ENCODE measurements at places on chromosomes 6 and 20.

DNA sequence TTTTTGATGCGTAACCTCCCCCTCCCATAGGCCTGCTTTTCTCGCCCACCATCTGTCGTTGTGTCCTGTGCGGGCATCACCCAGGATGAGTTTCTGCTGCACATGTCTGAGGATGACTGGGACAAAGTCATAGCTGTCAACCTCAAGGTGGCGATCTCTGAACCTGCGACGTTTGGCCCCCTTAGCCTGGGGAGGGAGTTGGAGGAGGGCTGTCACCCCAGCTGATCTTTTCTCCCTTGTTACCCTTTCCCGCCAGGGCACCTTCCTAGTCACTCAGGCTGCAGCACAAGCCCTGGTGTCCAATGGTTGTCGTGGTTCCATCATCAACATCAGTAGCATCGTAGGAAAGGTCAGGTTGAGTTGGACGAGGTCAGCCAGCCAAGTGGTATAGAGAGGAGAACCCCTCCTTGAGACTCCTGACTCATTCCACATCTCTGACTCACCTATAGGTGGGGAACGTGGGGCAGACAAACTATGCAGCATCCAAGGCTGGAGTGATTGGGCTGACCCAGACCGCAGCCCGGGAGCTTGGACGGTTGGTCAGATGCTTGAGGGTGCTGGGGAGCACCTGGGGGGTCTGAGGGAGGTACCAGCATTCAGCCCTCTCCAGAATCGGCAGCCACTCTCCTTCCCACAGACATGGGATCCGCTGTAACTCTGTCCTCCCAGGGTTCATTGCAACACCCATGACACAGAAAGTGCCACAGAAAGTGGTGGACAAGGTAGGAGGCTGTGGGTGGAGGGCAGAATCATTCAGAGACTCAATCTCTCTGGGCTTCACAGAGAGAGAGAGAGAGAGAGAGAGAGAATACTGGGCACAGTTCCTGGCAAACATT is 954 bp downstream of the HSD17B8 start:
- peak; percentile 61 for DNase-seq

DNA sequence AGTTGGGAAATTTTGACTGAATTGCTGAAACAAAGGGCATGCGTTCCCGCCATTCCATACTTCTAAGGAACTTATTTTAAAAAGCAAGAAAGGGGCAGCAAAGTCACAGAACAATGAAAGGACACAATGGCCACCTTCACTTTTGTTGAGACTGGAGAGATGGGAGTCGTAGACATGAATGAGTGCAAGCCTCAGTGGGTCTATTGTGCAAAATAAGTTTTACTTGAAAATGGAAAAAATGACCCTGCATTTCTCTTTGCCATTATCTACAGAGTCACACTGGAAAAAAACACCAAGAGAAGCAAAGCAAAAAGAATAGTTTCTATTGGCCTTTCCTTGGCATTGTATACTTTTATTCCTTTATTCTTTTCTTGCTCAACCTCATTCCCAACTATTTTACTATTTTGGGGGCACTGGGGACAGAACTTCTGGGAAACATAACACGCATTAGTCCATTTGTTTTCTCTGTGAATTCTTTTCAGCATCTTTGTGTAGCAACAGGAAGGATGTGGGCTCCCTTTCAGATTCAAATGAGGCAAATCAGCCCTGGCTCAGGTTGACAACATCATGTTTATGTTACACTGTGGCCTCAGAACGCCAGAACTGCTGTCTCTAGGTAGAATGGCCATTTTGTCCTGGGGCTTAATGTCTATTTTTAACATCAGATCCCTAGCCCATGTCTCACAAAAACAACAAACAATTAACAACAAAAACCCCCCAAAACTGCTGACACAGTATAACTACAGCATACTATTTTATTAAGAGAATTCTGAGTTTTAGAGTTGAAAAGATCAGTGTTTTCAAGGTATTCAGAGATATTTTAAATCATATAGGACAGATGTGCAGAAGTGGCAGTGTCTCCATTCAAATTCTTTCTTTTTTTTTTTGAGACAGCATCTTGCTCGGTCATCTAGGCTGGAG is 122.2 kb downstream of the FYN start:
- DNase-seq: peak; percentile 34

DNA sequence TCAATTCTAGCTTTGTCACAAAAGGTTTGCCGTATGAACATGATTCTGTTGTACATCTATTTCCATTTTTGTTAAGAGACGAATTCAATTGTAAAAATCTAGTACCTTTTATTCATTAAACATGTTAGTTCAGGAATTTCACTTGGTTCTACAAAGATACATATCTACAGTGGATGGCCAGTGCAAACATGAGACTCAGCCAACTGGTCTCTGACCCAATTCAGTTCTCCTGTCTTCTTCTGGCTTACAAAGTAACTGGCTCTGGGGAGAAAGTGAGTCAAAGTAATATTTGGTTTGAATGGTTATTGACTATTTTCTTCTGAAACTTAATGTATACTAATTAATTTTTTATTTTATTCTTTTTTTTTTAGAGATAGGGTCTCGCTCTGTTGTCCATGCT is 70.0 kb downstream of the ESR1 start:
- no peak for DNase-seq

DNA sequence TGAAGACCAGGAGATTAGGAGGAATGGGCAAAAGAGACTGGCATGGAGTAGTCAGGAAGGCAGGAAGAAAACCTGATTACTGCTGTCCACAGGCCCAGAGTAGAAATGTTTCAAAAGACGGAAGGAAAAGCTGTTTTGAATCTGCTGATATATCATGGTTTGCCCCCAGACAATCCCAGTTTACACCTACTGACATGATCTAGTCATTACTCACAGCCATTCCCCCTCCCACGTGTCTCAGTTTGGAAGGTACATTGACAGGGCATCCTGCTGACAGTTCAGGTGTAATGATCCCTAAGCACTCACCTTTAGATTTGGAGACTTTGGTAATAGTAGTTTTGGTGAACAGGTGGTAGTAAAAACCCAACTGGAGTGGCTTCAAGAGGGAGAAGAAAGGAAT is 9.8 kb upstream of the TXNDC5 start:
- DNase-seq: no peak

DNA sequence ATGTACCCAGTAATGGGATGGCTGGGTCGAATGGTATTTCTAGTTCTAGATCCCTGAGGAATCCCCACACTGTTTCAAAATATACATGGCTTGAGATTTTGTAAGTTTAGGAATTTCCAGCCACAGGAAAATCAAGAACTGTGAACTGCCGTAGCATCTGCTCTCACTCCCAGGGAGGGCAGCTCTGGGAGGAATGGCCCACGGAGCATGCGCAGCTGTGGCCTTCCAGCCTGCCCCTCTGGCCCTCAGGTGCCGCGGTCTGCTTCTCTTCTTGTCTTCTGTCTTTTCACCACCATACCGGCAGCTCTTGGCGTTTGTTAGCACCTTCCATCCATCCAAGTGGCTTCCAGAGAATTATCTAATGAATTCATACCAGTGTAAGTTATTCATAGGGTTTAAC is 19.9 kb upstream of the EXOC2 start:
- no peak for DNase-seq

- no peak for DNase-seq
These were observed 2.1 kb downstream of the PLCG1 start for GRCh38 chr20:41139227-41140093.

DNA sequence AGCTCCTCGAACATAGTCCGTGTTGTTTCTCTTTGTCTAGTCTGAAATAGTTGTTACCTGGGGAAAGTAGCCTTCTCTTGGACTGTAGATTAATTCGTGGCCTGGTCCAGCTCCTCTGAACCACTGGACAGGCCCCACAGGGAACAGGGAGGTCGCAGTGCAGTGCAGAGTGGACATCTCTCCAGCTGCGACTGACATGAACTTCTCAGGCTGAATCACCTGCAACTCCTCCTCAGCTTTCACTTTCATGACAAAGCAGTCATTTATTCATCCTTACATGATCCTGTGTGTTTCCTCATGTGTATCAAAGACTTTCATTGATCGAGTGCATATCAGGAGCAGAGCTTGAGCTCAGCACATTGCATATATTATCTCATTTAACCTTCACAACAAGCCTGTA is 19.1 kb upstream of the SIRPG start:
- DNase-seq: no peak

DNA sequence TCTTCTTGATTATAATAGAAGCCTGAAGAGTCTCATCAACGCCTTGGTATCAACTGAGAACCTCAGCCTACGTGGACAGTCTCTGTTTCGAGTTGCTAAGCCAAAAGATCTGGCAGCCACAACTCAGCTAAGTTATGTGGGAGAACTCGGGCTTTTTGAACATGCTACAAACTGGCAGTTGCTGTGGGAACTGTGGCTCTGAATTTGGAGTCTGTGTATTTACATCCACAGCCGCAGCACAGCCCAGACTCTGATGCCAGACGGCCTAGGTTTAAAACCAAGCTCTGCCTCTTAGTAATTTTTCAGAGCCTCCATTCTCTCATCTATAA is 35.8 kb downstream of the RIPOR2 start:
- DNase-seq: no peak

All from GM06990 (cell line).